Left cardiac atrium (tissue), 4 donors: ENCODE measurements at places on chromosomes 12 and 14. TPM values are rescaled to one million over a fixed set of nuclear protein-coding genes. Genes with fewer than 3 reads are reported as not detected.

The ANKS1B gene
- 3.1 TPM for total RNA-seq

The HNF1A gene
- not detected for total RNA-seq

The KRT74 gene
- total RNA-seq = not detected

The GALNT8 gene
- 3.5 TPM for total RNA-seq
